RWPE1 (cell line): ENCODE measurements at places on chromosomes 3 and 15.

DNA sequence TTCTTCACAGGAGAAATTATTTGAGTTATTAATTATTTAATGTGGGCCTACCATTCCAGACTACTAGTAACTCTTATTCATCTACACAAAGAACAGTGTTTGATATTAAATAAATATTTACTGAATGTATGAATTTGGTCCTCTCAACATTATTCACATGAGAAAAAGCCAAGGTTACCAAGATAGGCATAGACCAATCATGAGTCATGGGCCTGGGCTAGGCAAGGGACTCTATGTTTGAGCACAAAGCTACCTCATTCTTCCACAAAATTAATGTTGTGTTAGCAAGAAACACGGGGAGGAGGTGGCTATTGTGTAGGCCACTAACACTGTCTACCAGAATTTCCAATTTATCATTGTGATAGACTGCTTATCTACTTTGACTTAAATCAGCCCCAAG, 115.7 kb downstream of the SERPINI1 start:
- DNase-seq, result no peak

GRCh38 chr3:11285471-11285870, 13.3 kb downstream of the ATG7 start:
- DNase-seq, result no peak

- no peak for DNase-seq
Measured at GRCh38 chr3:125431912-125432790, 57.0 kb upstream of the ZNF148 start.

DNA sequence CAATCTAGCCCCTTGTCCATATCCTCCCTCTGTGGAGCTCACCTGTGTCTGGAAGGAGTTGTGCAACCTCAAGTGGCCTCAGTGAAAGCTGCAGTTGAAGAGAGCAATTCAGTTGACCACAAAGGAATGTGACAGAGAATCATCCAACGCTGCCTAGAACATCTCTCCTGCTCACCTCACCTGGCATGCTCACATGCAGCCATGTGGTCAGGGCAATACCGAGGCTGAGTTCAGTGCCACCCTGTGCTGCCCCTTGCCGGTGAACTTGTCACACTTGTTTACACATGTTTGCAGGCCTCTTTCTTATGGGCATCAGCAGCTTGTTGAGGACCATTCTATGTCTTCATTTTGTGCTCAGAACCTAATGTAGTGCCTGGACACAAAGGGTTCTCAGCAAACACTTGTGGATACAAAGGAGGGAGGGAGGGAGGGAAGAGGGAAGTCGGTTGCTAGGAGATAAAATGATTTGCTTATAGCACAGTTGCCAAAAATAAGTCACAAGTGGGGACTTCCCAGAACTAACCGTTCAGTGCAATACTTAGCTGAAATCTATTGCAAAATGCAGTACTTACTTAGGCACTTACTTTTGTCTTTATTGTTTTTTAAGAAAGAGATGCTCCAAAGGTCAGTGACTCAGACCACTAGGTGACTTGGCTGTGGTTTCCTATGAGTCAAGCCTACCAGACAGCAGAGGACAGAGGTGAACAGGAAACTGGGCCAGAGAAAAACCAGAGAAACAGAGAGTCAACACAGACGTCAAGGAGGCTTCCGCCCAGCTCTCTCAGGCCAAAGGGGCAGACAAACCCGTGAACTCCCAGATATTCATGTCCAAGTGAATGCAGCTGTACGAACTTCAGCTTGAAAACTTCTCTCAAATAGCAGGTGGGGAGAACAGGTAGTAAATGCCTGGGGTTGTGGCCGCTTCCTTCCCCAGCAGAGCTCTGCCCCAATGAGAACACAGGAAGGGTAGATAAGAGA, 227.8 kb upstream of the CTNNB1 start:
- peak; percentile 72 for DNase-seq

GRCh38 chr3:43161684-43162229, 55.9 kb upstream of the POMGNT2 start:
- DNase-seq, result no peak

- DNase-seq, result no peak
Measured at GRCh38 chr15:67181221-67181639, 73.2 kb downstream of the AAGAB start.

GRCh38 chr15:69328739-69329138, 30.0 kb downstream of the PAQR5 start:
- no peak for DNase-seq

- peak; percentile 13 for DNase-seq
Measured at GRCh38 chr3:11791339-11792200, 55.1 kb downstream of the TAMM41 start.
